ENCODE measurements at places on chromosomes 1 and 21. TPM values are rescaled to one million over a fixed set of nuclear protein-coding genes. Genes with fewer than 3 reads are reported as not detected.

CCDC30 gene
- polyA plus RNA-seq, result 0.61 TPM

CELA3A gene
- not detected for polyA plus RNA-seq

LAX1 gene
- not detected for polyA plus RNA-seq

TDRD10 gene
- polyA plus RNA-seq, result not detected

CSF3R gene
- not detected for polyA plus RNA-seq

CHI3L2 gene
- 1.0 TPM for polyA plus RNA-seq

SCNM1 gene
- polyA plus RNA-seq, result 24.9 TPM

GRCh38 chr1:47781171-47781959 is 215.8 kb downstream of the TRABD2B start:
- DNase-seq, result no peak

GRCh38 chr1:51750729-51751128 is 127.8 kb downstream of the NRDC start:
- no peak for DNase-seq

DNA sequence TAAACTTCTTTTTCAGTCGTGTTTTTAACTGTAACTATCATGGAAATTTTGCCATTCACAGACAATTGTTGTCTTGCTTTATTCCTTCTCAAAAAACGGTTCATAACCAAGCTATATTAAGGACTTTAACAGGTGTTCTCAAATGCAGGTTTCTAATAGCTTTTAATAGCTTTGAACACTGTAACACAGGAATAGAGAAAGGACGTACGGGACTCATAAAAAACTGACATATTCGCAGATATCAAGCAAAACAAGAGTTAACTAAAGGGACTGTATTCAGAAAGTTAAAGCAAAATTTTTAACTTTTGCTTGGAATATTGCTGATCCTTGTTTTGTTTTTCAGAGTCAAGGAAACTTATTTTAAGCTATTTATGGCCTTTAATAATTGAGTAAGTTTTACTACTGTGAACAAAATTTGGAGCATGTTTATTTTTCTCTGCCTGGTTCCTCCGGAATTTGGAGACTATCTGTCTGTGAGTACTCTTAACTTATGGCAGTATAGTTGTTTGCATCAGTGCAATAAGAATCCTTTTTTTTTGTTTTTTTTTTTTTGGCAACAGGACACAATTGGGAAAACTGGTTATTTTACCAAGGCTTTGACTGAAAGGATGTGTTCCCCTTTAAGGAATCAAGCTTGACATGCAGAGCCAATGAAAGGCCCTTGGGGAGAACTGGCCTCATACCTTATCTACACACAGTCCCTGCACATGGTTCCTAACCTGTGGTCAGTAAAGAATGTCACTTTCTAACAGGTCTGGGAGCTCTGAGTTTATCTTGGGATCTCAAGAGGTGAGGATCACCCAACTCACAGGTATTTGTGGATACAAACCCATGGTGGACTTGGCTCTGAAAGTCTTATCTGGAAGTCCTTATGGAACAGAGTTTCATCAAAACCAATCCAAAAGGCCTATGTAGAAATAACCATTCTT is 5.8 kb upstream of the CD46 start:
- no peak for DNase-seq

GRCh38 chr1:203450479-203451149 is 25.0 kb upstream of the PRELP start:
- DNase-seq, result no peak

DNA sequence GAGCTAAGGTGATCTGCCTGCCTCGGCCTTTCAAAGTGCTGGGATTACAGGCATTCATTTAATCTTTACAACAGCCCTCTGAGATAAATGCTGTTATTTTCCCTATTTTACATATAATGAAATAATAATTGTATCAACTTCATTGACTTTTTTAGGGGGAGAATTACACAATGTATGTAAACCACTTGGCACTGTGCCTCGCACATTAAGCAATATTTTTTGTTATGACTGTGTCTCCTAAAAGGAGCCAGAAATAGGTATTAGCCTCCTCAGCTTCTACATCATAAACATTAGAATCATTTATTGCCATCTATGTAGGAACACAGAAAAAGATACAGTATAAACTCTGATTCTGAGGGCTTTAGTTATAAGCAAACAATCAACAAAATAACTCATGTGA is 1.1 kb upstream of the DNAJC28 start:
- no peak for DNase-seq

DNA sequence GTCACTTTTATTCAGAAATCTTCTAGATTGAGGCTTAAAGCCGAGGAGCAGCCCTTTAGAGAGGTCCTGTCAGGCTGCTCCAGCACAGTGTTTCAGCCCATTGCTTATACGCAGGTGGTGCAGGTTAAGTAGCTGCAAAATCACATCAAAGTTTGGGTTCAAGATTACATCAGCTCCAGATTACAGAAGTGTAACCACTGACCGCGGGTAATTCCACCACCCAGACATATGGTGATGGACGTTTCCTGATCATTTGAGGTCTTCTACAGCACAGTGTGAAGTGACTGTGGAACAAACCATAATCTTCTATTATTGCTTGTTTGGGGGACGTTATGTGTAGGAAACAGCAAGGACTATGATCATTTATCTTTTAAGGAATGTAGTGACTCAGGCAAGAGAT is 11.8 kb downstream of the C1orf115 start:
- DNase-seq, result no peak

- DNase-seq, result no peak
Measured at GRCh38 chr1:2255420-2256369, 27.6 kb downstream of the SKI start.

DNA sequence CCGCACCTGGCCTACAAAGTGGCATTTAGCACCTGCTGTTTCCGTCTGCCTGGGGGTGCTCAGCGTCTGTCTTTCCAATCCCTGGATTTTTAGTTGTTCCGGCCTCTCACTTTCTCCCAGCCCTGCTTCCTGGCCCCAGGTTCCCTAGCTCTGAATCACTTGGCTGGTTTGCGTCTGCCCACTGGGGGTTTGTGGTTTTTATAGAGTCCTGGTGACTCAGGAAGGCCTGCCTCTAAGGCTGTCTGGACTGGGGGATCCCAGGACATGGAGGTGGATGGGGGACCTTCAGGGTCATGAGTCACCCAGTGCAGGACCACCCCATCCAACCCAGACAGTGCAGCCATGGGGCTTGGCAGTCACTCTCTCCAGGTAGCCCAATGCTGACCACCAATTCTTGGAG is 53.5 kb downstream of the MRPL37 start:
- DNase-seq, result peak; percentile 61

GRCh38 chr1:208132287-208132882 is 111.8 kb downstream of the PLXNA2 start:
- DNase-seq, result no peak

GRCh38 chr1:223712194-223712849 is at the start of gene CAPN2:
Gene CAPN2, plus strand, starts transcription at chr1:223712539. Its CDS starts 102 bp downstream, at chr1:223712641.
- DNase-seq, result no peak

- no peak for DNase-seq
Measured at GRCh38 chr1:186617926-186618325, 62.3 kb downstream of the PTGS2 start.

DNA sequence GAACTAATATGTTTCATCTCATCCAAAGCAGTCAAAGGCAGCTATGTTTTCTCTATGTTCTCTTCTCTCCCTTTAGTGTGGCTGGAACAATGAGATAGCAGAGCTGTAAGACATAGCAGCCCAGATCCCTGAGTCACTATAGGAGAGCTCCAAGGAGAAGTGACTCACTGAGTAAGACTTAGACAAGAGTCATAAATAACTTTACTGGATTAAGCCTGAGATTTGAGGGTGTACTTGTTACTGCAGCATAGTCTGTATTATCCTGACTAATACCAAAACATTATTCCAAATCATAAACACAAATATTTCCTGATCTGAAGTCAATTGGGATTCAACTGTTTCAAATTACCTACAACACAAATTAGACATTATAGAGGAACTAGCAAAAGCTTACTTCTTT is 3.9 kb downstream of the KRTAP19-8 start:
- no peak for DNase-seq

DNA sequence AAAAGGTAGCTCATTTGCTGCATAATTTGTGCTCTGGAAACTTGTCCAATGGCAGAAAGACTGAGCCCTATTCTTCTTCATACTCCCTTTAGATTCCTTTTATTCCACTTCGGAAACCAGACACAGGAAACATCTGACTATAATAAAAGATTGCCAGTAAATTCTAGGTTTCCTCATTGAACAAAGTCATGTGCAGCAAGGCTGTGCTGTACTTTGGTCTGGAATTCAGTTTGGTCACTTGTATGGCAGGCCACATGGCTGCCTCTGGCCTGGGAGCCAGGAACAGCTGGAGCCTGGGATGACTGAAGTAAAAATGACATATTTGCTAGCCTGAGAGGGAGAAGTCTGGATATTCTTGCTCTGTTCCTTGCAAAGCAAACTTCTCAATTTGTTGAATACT is 79.6 kb downstream of the ST3GAL3 start:
- DNase-seq, result no peak
